ENCODE measurements at places on chromosomes 12 and 14. TPM values are rescaled to one million over a fixed set of nuclear protein-coding genes. Genes with fewer than 3 reads are reported as not detected.

KLRB1 gene
- total RNA-seq, result 30.2 TPM

RBP5 gene
- 0.87 TPM for total RNA-seq

GRCh38 chr12:64883264-64884163, 59.1 kb downstream of the TBC1D30 start:
- no peak for DNase-seq

CLEC6A gene
- not detected for total RNA-seq

PTPRB gene
- total RNA-seq, result not detected

DNA sequence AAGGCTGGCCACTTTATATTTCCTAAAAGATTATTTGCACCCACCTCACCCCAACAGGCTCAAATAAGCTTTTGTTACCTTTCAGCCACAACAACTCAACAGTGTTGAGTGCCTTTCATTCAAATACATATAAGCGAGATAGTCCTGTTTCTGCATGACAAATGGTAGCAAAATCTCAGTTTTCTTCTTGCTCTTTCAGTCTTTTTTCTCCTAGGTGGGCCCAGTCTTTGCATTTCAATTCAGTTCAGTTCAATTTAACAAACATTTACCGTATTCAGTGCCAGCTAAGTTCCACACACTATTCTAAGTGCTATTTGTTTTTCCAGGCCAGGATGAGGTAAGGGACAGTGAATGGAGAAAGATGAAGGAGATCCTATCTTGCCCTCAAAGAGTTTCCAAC, 25.9 kb upstream of the BMP4 start:
- no peak for DNase-seq

DNA sequence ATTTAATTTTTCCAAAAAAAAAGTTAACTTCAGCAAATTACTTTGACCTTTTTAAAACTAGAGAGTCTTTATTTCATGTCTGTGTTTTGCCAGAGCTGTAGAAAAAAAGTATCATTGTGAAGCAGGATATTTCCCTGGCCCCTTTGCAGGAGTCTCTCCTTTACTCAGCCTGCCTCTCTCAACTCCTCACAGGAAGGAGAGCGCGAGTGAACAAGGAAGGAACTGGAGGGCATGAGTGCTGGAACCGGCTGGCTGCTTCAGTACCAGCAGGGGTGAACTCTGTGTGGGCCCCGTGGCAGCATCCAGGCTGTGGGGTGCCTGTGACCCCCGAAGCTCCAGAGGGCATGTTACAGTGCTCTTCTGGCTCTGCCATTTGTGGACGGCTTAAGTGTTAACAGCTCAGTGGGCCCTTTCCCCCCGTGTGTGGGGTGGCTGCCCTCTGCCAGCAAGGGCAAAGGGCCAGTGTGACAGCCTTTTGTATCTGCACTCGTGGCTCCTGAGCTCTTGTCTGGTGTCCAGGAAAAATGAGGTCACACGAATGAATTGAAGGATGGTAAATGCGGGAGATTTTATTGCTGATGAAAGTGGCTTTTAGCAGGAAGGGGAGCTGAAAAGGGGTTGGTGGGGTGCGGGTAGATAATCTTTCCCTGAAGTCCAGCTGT, 76.6 kb upstream of the KCNH3 start:
- DNase-seq, result no peak

GABARAPL1 gene
- 47.5 TPM for total RNA-seq

OASL gene
- total RNA-seq, result 55.3 TPM

- no peak for DNase-seq
Observed at GRCh38 chr14:99928963-99929362, 135.8 kb downstream of the EML1 start.

DNA sequence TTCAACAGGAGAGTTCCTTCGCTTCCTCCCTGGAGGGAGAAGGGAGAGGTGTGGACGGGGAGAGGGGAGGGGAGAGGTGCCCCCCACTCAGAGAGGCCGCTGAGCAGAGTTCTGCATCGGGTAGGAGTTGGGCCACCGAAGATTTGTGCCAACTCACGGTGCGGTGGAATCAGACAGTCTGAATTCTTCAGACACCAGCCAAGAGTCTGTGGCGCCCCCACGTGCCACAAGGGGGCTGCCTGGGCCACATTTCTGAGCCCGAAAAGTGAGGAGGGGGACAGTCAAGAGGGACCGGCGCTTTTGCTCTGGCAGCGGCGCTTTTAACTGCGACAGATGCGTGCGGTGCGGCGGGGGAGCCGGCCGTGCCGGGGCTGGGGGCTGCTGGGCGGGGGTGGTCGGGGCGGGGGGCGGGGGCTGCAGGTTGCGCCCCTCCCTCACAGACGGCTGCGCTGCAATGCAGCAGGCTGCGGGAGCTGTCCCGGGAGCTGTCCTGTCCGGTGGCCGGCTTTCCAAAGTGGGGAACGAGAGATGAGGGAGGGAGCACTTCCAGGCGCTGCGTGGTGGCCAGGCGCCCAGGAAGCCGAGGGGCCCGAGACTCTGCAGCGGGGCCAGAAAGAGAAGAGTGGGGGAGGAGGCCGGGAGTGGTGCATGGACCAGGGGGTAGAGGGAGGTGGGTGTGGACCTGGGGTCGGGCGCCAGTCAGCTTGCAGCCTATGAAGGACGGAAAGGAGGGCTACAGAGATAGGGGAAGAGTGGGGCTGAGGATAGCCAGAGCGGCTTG, 975 bp upstream of the RTL1 start:
- no peak for DNase-seq

DNA sequence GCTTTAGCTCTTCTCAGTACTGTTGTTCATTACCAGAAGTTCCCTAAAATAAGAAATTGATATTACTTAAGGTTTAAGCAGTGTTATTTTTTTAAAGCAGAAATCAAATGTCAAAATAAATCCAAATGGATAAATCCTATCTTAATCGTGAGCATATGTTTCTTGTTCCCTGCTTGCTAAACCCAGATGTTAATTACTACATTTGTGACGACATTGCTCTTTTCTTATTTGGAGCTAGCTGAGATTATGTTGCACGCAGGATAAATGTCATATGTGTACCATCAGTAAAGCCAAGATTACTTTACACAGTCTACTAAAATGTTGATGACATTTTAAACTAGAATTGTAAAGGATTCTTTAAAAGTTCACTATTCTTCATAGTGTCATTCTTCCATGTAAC, 157.5 kb downstream of the PLCZ1 start:
- no peak for DNase-seq

DNA sequence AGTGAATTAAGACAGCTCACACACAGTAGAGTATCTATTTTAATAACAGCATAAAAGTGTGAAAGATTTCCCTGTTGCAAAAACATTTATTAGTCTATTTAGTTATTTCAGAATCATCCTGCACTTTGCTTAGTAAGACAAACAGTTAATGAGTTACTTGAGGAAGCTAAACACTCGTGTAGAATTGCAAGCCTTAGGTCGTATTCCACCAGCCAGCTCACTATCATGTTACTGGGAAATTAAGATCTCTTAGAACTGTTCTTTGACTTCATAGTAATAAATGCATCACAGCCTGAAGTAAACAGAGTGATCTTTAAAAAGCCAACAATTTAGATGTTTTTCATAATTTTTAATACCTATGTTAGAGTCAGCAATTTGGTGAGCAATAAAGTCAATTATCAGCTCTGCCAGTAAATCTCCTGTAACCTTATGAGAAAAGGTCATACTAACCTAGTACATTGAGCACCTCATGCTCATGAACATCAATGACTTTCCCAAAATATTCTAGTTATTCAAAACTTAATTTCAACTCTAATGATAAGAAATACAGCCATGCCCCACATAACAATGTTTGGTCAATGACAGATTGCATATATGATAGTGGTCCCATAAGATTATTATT, 26.7 kb upstream of the ETNK1 start:
- DNase-seq, result no peak

DNA sequence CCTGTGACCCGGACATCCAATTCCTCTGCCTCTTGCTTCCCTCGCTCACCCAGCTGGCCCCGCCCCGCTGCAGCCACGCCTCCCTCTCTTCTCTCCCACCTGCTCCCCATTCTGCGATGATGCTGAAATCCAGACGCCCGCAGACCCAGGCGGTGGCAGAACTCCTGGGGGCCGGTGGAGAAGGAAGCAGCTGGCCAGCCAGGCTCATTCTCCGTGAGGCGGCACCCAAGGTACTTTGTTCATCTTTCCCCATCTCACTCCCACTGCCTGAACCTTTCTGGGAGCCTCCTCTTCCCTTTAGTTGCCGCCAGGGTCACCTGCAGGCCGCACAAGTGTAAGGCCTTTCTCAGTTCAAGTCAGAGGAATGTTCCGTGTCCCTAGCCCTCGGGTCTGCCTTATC, 35.7 kb downstream of the FOXN4 start:
- no peak for DNase-seq

THAP2 gene
- 8.1 TPM for total RNA-seq

GRCh38 chr12:120847392-120847791, 56.8 kb downstream of the SPPL3 start:
- DNase-seq, result no peak

TESPA1 gene
- 65.9 TPM for total RNA-seq

DNA sequence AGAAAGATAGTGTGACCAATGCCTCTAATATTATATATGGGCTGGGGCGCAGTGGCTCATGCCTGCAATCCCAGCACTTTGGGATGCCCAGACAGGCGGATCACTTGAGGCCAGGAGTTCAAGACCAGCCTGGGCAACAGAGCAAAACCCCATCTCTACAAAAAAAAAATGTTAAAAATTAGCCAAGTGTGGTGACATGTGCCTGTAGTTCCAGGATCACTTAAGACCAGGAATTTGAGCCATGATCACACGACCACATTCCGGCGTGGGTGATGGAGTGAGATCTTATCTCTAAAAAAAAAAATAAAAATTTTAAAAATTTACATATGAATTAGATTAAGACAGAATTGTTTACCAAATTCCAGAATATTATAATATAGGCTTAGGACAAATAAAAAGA, 12.0 kb downstream of the TM7SF3 start:
- DNase-seq, result no peak

GRCh38 chr14:88746052-88746451, 46.7 kb downstream of the EML5 start:
- no peak for DNase-seq

ART4 gene
- total RNA-seq, result not detected

TAS2R7 gene
- total RNA-seq, result not detected

DNA sequence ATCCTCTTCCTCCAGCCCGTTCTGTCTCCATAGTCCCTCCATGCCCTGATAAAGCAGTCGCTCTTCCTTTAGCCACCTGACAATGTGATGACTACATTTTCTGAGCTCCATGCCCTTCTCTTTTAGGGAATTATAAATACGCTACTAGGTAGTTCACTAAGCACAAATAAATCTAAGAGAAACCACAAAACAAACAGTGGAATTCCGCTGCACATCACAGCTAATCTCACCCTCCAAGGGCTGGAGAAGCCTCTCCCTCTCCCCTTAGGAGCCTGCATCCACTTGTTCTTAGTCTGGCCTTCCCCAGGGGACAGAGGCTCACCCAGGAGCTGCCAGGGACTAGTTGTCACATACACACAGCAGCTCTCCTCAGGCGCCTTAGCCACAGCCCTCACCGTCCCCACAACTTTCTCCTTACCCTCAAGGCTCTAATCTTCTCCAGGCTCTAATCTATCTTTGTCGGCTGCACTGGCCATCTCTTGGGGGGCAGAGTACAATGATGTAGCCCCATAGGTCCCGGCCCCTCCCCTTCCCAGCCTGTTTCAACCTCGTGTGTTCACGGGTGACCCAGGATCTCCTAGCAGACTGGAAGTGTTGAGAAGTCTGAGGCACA, 55.9 kb upstream of the GPR68 start:
- DNase-seq, result no peak

GRCh38 chr14:64554556-64554955, 4.8 kb downstream of the PPP1R36 start:
- no peak for DNase-seq

MMP14 gene
- total RNA-seq, result 1.3 TPM

DNA sequence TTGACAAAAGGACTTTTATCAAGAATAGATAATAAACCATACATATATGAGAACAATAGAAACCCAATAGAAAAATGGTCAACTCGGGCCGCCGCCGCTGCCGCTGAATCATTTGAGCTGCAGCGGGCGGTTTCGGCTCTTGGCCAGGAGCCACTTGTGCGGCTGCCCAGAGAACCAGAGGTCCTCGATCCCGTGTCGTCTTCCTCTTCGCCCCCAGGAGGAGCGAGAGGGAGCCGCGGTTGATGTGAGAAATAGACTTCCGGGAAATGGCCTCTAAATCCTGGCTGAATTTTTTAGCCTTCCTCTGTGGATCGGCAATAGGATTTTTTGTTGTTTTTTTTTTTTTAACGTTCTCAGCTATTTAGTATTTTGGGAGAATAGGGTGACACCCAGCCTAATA, 44.8 kb downstream of the CPSF6 start:
- peak; percentile 54 for DNase-seq

DNA sequence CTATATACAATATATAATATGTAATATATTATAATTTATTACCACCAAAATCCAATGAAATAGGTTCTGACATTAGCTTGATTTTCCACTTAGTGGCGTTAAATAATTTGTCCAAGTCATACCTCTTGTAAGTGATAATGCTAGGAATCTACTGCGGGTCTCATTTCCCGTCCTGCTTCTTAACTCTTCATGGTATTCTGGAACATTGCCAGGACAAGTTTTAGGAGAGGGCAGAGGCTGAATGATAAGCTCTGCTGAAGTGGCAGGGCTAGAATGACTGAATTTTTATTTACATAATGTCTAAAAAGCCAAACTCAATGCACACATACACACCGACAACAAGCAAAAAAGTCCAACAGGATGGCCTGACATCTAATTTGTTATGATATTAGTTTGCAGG, 70.4 kb upstream of the PTPRQ start:
- no peak for DNase-seq

GPR137C gene
- 0.85 TPM for total RNA-seq

GRCh38 chr12:50087995-50088394, 2.9 kb downstream of the SMARCD1 start:
- no peak for DNase-seq

DNA sequence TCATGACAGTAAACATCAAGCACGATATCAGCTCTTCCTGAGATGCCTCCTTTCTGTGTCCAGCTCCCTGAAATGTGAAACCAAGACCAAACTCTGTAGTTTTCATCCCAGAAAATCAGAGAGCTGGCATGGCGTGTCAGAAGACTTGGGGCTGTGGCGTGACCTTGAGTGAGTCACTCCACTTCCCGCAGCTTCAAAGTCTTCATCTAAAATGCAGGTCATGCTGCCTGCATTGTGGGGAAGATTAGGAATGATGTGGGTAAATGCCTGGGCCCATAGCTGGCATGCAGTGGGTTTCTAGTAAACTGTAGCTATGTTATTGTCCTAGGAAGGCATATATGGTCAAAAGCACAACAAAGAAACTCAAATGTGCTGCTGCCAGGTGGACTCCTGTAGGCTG, 28.8 kb downstream of the OAS2 start:
- no peak for DNase-seq

- DNase-seq, result no peak
Observed at GRCh38 chr12:42325326-42325652, 605 bp downstream of the ZCRB1 start.
